ENCODE measurements at places on chromosomes 16 and 17. TPM values are rescaled to one million over a fixed set of nuclear protein-coding genes. Genes with fewer than 3 reads are reported as not detected.

DNA sequence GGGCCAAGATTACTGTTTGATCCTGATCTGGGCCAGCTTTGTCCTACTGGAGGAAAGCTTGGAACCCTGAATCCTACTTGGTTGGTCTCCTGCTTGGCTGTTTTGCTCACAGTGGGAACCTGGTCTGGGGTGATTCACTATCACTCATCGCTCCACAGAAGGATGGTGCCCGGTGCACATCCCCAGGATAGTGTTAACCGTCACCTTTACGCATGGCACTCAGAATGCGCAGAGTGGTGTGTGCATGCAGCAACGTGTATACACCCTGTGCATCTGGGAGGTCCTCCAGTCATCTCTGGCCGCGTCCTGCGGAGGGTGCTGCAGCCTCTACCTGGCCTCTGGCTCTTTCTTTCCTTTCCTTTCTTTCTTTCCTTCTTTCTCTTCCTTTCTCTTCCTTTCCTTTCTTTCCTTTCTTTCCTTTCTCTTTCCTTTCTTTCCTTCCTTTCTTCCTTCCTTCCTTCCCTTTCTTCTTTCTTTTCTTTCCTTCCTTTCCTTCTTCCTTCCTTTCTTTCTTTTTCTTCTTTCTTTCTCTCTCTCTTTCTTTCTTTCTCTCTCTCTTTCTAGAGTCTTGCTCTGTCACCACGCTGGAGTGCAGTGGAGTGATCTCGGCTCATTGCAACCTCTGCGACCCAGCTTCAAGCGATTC is 13.1 kb downstream of the SOCS3 start:
- no peaks in the 10 kb centered on the region for H3K27me3 ChIP-seq
- no peak for DNase-seq
- H3K4me3 ChIP-seq: no peak overlapping the region
- H3K4me1 ChIP-seq: peaks cover 35% of the 10 kb centered on the region

DNA sequence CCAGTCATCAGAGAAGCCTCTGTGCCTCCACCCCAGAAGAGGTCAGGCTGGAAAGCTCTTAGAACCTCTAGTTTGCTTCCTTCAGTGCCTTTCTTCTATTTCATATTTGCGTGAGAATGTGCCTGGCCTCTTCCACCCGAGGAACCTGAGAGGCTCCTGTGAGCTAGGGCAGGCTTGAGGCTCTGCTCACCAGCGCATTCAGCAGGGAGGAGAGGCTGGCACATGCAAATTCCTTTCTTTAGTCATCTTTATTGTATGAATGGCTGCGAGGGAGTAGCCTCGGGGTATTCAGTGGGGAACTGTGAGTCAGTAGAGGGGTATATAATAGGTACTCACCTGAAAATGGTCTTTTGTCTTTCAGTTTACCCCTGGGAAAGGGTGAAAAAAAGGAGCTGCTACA is 268.3 kb downstream of the ABCC12 start:
- H3K4me3 ChIP-seq: no peak overlapping the region
- no peaks in the 10 kb centered on the region for H3K4me1 ChIP-seq
- H3K27me3 ChIP-seq: no peaks in the 10 kb centered on the region
- DNase-seq: no peak
- H3K27ac ChIP-seq: no peak overlapping the region

DNA sequence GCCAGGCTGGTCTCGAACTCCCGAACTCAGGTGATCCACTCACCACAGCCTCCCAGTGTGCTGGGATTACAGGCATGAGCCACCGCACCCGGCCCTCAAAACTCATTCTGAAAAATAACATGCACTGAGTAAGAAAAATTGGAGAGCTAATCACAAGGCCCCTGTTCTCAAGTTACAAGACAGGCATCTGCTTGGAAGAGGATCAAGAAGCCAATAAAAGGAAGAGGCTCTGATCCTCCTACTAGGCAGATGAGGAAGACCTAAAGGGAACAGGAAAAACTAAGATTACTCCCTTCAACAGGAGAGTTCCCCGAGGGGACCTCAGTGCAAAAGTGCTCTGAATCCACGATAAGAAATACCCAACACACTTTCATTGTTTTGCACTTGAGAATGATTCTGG is 18.4 kb downstream of the BLMH start:
- H3K27me3 ChIP-seq: no peaks in the 10 kb centered on the region
- peaks cover 5% of the 10 kb centered on the region for H3K36me3 ChIP-seq
- H3K4me3 ChIP-seq: no peak overlapping the region
- DNase-seq: no peak
- H3K4me1 ChIP-seq: no peaks in the 10 kb centered on the region

C16orf54 gene
- 10.9 TPM for total RNA-seq

- H3K27ac ChIP-seq: peak overlapping the region; percentile 91
- H3K27me3 ChIP-seq: no peaks in the 10 kb centered on the region
- H3K4me1 ChIP-seq: peaks cover 33% of the 10 kb centered on the region
- no peak for DNase-seq
- H3K4me3 ChIP-seq: no peak overlapping the region
Measured at GRCh38 chr17:79339321-79339720, 264.7 kb downstream of the ENGASE start.

- DNase-seq: no peak
- H3K36me3 ChIP-seq: no peaks in the 10 kb centered on the region
- H3K27ac ChIP-seq: no peak overlapping the region
Measured at GRCh38 chr16:66544016-66544757, 5.7 kb downstream of the TK2 start.

DNA sequence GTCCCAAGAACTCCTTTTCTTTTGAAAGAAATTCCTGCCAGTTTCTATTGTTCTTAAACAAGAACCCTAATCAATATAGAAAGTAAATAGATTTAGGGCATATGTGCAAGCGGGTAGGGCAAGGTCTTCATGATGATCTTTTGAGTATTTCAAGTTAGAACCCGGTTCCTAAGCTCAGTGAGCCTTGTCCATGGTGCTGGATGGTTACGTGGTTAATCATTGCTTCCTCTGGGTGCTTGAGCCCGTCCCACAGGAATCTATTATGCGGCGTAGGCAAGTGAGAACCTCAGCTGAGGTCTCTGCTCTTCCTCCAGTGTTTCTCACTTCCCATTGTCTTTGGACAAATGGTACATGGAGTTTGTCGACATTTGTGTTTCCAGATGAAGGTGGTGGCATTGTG is 580.8 kb upstream of the EEF2KMT start:
- no peaks in the 10 kb centered on the region for H3K36me3 ChIP-seq
- H3K4me1 ChIP-seq: no peaks in the 10 kb centered on the region
- H3K27me3 ChIP-seq: no peaks in the 10 kb centered on the region
- H3K4me3 ChIP-seq: no peak overlapping the region

NPIPB6 gene
- total RNA-seq: 0.44 TPM

MYL4 gene
- total RNA-seq: 0.96 TPM

DNA sequence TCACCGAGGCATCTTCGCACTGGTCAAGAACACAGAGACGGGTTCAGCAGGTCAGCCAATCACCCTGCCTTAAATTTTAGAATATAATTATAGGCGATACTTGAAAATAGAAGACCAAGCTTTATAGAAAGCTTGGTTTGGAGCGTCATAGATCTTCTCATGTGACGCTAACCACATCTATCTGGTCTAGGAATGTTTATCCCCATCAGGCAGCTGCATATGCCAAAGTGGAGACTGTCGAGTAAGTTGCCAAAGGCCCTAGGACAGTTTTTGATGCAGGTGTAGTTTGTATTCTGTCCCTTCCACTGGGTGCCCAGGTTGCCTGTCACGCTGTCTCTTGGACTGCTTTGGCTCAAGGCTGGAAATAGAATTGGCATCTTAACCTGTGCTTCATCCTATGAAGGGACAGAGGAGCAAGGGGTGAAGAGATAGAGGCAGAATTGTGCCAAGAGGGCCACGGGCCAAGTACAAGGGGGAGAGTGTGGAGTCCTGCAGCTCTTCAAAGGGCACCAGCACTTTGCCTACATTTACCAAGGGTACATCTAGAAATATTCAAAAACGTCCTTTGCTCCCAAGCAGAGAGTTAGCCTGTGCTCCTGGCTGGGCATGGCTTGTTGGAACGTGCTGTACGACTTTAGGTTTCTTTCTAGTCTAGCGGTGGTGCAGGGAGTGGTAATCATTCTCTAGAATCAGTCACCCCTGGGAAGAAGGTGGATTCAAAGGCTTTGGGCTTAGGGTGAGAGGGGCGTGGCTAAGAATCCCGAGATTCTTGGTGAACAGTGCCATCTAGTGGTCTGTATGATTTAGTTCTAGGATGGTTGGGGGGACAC is 5.3 kb upstream of the WIPI1 start:
- no peaks in the 10 kb centered on the region for H3K27me3 ChIP-seq
- H3K36me3 ChIP-seq: no peaks in the 10 kb centered on the region
- H3K4me3 ChIP-seq: no peak overlapping the region

- no peak overlapping the region for H3K4me3 ChIP-seq
- H3K4me1 ChIP-seq: no peaks in the 10 kb centered on the region
- H3K36me3 ChIP-seq: no peaks in the 10 kb centered on the region
- H3K27me3 ChIP-seq: no peaks in the 10 kb centered on the region
- DNase-seq: no peak
Measured at GRCh38 chr17:27669136-27669535, 38.1 kb downstream of the LGALS9 start.

- no peak overlapping the region for H3K27ac ChIP-seq
- H3K27me3 ChIP-seq: no peaks in the 10 kb centered on the region
- H3K36me3 ChIP-seq: no peaks in the 10 kb centered on the region
- H3K4me3 ChIP-seq: no peak overlapping the region
- DNase-seq: no peak
Measured at GRCh38 chr16:59249011-59249410, 514.9 kb upstream of the GOT2 start.

- H3K36me3 ChIP-seq: no peaks in the 10 kb centered on the region
- no peak overlapping the region for H3K27ac ChIP-seq
- H3K4me1 ChIP-seq: no peaks in the 10 kb centered on the region
- H3K27me3 ChIP-seq: no peaks in the 10 kb centered on the region
Measured at GRCh38 chr16:12515746-12516145, 287.9 kb downstream of the CPPED1 start.

SDR42E2 gene
- not detected for total RNA-seq

GRCh38 chr16:24188021-24188542 is 68.1 kb upstream of the CACNG3 start:
- no peaks in the 10 kb centered on the region for H3K4me1 ChIP-seq
- H3K27ac ChIP-seq: no peak overlapping the region
- H3K27me3 ChIP-seq: no peaks in the 10 kb centered on the region
- H3K36me3 ChIP-seq: peaks cover 11% of the 10 kb centered on the region
- H3K4me3 ChIP-seq: no peak overlapping the region

GRCh38 chr16:84132527-84133285 is 12.3 kb downstream of the HSDL1 start:
- no peak overlapping the region for H3K4me3 ChIP-seq
- no peaks in the 10 kb centered on the region for H3K36me3 ChIP-seq
- no peak for DNase-seq
- no peaks in the 10 kb centered on the region for H3K27me3 ChIP-seq
- H3K27ac ChIP-seq: no peak overlapping the region
- peaks cover 2% of the 10 kb centered on the region for H3K4me1 ChIP-seq
